ENCODE measurements at places on chromosomes 16 and 17.

DNA sequence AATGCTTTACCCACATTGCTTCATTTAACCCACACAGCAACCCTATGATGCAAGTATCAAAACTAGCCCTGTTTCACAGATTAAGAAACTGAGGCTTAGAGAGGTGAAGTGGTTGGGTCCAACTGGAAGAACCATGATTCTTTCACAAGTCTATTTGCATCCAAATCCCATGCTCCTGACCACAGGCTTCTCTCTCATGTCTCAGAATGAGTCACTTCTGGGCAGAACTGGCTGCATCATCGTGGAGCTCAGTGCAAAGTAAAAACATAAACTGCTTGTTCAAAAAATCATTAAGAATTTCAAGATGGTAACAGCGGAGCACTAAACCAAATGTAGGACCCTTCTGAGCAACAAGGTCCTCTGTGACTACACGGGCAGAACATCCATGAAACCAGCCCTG is 20.2 kb upstream of the CES1 start:
- no peak for DNase-seq

DNA sequence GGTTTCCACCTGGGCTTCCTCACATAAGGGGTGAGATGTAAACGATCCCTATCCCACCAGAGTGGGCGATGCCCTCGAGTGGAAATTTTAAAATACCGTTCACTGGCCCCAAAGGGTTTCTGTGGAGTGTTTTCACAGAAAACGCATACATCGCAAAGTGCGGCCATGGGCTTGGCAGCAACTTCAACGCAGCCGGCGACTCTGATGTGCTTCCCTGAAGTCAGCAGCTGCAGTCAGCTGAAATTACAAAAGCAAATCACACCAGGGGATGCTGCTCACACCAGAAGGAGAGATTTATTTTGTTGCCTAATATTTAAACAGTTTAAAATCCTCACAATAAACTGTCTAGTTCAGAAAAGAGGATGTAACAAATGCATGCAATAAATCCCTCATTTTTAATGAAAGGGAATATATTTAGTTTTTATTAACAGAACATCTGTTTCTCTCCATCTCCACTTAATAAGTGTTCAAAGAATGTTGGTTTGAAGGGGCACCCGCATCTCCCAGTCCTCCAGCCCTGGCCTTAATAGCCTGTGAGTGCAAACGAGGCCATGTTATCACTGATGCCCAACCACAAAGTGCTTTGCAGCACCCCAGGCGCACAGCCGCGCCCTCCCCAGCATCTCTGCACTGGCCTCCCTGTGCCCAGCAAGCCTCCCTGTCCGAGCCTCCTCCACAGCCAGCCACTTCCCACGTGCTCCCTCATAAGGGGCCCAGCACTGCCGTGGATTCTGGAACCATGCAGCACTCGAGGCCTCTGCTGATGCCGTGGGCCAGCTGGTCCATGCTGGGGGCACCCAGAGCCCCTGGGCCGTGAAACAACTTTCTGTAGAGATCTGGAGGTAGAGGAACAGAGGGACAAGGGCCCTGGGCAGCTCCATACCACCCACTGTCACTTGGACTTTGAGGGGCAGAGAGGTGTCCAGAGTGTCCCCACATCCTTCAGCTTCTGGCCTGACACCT is 17.3 kb upstream of the XYLT2 start:
- DNase-seq, result no peak

DNA sequence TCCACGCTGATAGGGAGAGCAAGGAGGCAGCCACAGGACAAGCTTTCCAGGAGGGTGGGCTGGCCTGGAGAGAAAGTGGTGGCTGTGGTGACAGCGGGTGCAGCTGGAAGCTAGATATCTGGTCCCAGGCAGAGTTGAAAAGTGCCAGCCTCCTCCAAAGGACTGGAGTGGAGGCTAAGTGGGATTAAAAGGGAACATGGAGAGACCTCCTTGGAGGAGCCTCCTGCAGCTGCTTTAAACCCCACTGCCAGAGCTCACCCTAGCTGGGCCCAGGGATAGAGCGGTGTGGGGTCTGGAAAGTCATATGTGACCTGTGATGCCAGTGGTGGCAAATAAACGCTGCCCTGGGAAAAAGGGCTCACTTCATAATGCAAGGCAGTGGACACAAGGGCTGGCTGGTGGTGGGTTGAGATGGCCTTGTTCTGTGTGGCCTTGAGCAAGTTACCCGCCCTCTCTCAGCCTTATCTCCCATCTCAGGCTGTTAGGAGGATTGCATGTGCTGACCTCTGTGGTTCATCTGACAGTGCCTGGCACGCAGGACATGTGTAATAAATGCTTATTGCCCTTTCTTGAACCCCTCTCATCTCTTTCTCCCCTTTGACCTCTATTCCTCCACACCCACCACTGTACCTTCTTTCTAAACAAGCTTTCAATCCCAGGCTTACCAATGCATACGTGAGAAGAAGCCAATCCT is 61.0 kb upstream of the LGALS9 start:
- DNase-seq, result no peak

DNA sequence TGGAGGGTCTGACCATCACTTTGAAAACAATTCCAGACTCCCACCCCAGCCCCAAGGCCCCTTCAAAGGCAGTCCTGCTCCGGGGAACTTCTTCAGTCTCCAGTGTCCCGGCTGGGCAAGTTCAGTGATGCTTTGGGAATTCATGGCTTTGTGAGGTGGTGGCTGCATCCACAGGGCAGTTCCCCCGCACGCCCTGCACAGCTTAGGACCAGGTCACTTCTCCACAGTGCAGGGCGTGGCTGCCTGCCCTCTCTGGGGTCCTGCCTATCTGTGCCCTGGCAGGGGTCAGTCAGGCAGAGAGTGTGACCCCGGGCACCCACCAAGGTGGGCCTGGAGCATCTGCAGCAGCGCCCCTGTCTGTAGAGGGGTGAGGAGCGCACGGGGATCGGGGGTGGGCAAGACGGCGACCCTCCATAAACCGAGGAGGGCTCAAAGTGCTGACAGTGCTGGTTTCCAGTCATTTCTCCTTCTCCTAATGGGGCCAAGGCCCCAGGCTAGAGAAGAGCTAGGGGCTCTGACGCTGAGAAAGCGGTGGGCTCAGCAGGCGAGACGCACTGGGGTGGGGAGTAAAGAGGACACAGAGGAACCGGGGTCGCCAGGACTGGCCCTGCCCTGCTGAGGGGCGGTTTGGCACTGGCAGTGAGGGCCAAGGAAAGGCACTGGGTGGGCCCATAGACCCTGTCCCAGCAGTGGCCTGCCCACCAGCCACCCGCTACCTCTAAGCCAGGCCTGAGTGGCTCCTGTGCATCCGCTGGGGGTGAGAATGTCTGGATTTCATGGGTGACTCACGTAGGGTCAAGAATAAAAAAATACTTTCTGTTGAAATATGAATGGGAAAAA is 4.2 kb upstream of the ARHGAP27 start:
- DNase-seq, result no peak

DNA sequence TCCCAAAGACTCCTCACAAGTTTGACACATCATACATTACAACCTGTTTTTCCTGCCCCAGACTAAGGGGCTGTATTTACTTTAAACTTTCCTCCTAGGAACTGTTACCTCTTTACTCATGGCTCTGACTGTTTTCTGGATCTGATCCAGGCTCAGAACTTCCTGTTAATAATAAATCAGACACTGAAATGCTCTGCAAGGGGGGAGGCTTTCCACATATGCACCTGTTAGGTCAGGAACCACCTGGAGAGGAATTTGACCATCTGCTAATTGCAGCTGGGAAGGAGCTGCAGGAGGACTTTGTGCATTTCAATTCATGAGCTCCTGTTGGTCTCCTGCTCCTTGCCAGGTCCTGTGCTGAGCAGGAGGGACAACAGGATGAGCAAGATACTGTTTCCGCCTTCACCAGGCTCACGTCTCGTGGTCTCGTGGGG is 476.9 kb upstream of the CDH5 start:
- DNase-seq, result no peak

DNA sequence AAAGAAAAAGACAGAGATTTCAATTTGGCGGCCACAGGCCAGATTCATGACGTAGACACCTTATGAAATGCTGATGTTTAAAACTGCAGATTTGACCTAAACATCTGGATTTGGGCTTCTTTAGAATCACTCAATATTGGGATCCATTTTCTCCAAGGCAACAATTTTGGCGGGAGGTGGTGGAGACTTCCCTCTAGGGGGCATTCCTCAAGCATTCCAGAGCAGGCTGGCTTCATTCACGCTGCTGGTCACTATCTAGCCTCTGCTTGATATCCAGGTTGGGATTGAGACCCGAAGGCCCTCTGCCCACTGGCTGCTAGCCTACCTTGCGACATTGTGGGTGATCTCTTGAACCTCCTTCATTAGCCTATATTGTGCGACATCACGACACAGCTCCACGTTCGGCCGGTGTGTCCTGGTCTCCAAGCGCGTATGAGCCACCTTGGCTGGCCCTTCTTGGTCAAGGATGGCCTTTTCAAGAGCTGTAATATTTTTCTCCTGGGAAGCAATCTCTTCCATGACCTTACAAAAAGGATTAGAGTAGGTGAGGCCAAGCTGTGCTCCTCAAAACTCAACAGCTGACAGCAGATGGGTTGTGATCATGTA is 24.5 kb downstream of the FBXO39 start:
- no peak for DNase-seq

DNA sequence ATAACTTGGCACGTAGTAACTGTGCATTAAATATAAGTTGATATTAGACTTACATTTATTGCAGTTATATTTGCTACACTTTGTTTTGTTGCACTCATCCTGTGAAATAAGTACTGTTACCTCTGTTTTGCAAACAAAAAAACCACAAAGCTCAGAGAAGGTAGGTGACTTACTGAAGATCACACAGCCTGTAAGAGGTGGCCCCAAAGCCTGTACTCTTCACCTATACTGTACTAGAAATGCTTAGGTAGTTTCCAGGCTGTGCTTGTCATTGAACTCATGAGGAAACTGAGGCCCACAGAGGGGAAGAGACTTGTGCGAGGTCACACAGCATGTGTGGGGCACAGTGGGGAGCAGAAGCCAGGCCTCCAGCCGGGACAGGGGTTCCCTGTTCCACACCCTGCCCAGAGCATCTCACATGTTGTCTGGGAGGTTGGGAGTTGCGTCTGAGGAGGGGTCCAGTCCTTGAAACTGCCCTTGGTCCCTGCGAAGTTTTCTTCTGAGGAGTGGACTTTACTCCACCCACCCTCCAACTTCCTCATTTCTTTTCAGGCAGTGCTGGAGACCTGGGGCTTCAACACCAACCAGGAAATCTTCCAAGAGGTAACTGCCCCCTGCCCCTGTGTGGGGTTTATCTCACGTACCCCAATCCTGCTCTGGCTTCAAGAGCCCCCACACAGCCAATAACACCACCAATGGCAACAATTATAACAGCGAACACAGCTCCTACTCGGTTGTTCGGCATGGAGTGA is 13.0 kb downstream of the CETP start:
- DNase-seq, result no peak

DNA sequence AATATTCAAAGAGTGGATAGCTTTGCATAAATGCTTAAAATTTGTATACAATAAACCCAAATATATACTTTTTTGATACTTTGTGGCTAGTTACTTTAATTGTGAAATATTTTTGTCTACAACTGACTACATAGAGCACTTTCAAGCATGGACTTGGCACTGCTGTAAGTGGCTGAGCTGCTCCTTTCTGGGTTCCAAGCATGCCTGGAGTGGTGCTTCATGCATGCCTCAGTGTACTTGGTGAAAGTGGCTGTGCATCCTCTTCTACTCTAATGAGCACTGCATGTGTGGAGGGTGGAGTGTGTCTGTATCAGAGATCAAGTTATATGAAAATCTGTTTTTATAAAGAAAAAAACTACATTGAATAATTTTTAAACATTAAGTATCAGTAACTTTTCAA is 94.1 kb downstream of the OMG start:
- no peak for DNase-seq

GRCh38 chr17:38715216-38715943 is 10.3 kb downstream of the MLLT6 start:
- DNase-seq, result no peak

DNA sequence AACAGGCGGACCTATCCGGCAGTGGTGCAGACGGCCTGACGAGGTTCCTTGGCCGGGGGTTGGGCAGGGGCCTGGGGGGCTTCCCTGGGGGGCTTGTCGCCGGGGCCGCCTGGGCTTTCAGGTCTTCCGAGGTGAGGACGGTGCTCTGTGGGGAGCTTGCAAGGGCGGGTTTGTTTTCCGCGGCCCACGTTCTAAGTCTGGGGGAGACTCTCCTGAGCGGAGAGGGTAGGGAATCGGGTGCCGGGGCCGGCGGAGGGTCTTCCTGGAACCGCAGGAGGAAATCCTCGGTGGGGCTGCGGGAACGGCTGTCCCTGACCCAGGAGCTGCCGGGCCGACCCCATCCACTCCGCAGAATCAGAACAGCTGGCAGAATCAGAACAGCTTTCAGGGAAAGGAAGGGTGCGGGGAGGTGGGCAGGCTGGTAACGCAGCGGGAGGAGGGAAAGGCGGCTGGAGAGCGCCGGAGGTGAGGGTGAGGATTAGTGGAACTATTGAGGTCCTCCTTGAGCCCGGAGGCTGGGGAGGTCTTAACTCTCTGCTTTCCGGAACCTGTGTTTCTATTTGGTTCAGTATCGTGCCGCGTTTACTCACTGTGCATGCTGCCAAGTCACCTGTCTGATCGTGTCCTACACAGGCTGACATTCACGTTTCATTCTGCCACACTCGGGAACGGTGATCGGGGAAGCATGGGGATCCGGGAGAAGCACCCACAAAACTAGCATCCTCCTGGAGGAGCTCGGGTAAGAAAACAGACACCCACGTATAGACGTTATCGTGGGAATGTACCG is 28.9 kb downstream of the CPSF4L start:
- DNase-seq, result peak; percentile 46

DNA sequence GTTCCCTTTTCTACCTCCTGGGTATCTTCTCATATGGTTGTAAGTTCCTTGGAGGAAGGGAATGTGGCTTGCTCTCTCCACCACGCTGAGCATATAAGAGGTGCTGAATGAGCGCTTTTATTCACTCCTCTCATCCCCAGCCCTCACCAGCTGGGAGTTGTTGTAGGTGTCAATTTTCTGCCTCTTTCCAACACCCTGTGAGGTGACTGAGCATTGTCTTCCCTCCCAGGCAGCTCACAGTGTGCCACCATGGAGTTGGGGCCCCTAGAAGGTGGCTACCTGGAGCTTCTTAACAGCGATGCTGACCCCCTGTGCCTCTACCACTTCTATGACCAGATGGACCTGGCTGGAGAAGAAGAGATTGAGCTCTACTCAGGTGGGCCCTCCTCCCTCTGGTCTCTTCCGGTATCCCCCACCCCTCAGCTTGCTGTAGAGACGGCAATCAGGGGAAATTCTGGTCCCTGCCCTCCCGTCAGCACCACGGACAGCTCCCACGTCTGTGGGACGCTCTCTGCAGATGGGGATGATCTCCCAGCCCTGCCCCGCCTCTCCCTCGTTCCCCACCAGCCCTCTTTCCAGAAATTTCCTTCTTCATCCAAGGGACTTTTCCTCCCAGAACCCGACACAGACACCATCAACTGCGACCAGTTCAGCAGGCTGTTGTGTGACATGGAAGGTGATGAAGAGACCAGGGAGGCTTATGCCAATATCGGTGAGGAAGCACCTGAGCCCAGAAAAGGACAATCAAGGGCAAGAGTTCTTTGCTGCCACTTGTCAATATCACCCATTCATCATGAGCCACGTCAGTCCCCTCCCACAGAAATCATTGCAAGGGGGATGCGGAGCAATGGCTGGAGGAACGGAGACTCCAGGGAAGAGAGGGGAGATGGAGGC is 18.3 kb downstream of the CIITA start:
- DNase-seq, result no peak

- DNase-seq, result no peak
Measured at GRCh38 chr17:65259696-65260485, 122.7 kb downstream of the RGS9 start.
